ENCODE measurements at places on chromosomes 16 and 17. TPM values are rescaled to one million over a fixed set of nuclear protein-coding genes. Genes with fewer than 3 reads are reported as not detected.

DNA sequence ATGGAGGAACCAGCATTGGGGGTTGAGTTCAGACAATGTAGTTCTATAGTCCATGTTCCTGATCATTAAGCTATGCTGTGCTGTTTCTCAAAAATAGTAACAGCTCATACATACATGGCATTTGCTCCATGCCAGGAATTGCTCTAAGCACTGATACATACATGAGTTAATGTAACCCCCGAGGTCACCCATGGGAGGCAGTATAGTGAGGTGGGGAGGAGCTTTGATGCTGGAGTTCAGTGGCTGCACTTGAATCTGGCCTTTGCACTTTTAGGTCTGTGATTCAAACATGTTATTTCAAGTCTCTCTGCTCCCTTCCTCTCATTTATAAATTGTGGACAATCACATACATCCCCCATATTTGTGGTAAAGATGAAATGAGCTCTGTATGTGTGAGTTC, 223.1 kb upstream of the WSB1 start:
- DNase-seq, result no peak

MFAP4 gene
- under 0.01 TPM for total RNA-seq

DNA sequence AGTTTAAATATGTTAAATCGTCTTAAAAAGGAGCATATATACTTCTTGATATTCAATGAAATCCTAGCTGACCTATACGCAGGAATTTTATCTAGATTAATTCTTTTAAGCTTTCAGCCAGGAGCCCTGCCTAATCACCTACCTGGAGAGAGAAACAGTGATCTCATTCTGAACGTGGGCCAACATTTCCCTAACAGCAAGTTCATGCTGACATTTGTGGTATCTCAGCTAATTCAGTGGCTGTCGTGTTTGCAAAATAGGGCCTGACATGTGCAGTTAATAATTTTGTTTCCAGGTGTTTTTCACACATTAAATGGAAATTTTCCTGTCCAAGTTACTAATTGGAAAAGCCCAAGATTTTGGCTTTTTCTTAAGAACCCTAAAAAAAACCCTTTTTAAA, 17.4 kb downstream of the KRT24 start:
- no peak for DNase-seq

DNA sequence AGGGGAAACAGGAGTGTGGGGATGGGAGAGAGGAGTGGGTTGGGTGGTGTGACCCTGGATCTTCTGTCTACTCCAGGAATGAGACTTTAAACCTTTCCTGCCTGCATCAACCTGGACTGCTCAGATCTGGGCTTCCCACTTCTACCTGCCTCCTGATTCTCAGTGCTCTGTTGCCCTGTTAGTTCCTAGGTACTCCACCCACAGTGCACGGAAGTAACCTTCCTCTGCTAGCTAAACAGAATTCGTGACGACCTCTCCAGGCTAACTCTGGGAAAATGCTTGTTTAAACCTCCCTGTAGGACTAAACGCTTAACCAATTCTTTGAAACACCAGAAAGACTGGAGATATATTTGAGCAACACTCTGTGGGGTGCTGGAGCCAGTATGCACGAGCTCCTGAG, 83.4 kb upstream of the CLEC3A start:
- no peak for DNase-seq

DNA sequence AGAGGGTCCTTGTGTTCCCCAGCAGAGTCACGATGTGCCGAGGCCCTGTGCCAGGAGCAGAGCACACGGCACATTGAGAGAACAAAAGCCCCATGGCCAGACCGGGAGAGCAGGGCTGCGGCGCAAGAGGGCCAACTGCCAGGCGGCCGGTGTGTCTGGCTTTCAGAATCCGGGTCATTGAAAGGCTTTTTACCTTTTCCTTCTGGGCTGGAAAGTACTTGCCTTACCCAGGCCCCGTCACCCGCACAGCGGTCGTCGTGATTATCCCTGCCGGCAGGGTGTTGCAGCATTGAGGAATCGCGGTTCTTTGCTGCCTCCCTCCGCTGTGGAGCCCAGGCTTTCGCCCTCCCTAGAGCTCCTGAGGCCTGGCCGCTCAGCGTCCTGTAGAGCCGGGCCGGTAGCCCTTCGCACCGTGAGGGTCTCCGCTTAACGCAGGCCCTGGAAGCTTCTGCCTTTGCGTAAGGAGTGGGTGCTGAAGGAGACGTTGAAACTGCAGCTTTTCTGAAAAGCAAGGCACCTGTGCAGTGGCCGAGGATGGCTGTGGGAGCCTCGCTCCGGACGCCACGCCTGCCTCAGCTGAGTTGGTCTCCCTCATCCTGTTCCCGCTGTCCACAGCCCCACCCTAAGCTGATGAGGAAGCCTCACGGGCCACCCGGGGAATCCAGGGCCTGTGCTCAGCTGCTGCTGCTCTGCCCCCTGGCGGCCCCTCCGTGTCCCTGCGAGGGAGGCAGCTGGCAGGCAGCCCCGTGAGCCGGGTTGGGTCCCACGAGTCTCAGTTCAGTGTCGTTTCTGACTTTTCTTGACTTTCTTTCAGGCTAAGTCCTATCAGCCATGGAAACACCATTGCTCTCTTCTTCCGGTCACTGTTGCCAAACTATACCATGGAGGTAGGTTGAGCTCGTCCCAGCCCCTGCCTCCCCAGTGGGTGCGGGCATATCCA, 8.6 kb upstream of the MC1R start:
- peak; percentile 78 for DNase-seq

DNA sequence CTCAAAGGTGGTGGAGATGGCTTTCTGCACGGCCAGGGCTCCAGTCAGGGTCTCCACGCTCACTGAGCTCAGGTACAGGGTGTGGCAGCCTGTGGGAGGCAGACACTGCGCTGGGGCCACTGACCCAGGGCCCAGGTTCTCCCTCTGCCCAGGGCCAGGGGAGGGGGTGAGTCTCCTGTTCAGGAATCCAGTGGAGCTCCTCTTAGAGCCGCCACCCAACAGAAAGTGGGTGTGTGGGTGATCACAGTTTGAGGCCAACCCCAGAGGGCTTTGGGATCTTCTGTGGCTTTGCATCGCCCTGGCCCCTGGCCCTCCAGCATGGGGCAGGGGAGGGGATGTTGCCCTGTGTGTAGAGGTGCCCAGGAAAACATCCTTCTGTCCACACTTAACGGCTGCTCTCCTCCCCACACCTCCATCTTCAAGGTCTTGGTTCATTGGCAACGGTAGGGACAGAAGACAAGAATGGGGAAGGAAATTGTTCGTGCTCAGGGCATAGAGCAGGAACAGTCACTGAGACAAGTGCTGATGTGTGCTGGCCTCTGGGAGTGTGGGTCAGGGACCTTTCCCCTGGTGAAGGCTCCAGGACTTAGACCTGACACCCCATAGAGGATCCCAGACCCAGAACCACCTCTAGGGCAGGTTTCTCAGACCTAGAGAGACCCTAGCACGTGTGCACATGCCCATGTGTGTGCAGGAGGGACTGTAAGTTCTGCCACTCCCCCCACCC, 21.5 kb downstream of the TNS4 start:
- DNase-seq, result no peak

DNA sequence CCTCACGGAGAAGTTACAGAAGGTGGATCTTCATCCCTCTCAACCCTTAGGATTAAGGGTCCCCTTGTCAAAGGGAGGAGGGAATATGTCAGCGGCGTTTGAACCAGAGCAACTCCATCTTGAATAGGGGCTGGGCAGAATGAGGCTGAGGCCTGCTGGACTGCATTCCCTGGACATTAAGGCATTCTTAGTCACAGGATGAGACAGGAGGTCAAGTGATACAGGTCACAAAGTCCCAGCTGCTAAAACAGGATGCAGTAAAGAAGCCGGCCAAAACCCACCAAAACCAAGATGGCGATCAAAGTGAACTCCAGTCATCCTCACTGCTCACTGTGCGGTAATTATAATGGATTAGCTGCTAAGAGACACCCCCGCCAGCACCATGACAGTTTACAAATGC, 36.7 kb downstream of the RBFOX3 start:
- no peak for DNase-seq

DNA sequence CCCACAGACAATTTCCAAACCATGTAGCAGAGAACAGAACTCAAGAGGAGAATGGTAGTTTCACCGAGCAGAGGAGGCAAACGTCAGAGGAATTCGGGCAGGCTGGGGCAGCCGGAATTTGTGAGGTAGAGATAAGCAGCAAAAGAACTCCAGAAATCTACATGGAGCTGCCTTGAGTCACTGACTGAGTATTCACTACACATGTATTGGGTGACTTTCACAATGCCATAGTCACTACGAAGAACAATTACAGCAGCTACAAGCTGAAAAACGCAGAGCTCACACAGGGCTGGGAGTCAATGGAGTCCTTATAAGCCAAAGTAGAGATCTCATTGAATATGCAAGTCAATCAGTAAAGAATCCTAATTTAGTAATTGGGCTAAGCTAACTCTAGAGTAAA, 13.4 kb downstream of the CMC2 start:
- DNase-seq, result peak; percentile 31

NLRC3 gene
- total RNA-seq, result 2.6 TPM

SLC12A3 gene
- total RNA-seq, result not detected

- DNase-seq, result no peak
Measured at GRCh38 chr17:8025176-8025911, 13.5 kb upstream of the ALOX15B start.

- DNase-seq, result no peak
Measured at GRCh38 chr17:45793999-45794540, 9.9 kb downstream of the CRHR1 start.

TMEM186 gene
- 4.8 TPM for total RNA-seq

- no peak for DNase-seq
Measured at GRCh38 chr16:78624366-78624765, 524.9 kb downstream of the WWOX start.

- no peak for DNase-seq
Measured at GRCh38 chr16:74747716-74748615, 26.7 kb downstream of the FA2H start.

DNA sequence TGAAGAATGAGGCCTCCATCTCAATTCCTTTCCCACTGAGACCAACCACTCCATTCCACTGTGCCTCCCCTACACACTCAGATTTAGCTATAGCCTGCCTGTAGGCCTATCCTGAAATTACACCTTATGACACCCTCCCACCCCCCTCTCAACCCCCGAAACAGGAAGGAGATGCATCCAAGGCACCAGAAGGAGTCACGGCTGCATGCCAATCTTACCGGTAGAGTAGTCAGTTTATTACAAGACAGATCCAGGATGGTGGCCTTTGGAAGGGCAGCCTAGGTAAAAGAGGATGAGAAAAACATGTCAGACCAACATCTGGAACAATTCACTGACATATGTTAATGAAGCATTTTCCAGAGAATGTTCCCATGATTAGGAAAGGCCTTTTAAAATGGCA, 2.6 kb downstream of the LRRC59 start:
- DNase-seq, result no peak

- no peak for DNase-seq
Measured at GRCh38 chr17:72025113-72025512, 95.7 kb upstream of the SOX9 start.

- no peak for DNase-seq
Measured at GRCh38 chr16:53904533-53904932, 200.6 kb downstream of the FTO start.

NPIPA3 gene
- 0.40 TPM for total RNA-seq

CEP131 gene
- total RNA-seq, result 6.8 TPM

GPR179 gene
- not detected for total RNA-seq

C17orf113 gene
- total RNA-seq, result 0.20 TPM

DNA sequence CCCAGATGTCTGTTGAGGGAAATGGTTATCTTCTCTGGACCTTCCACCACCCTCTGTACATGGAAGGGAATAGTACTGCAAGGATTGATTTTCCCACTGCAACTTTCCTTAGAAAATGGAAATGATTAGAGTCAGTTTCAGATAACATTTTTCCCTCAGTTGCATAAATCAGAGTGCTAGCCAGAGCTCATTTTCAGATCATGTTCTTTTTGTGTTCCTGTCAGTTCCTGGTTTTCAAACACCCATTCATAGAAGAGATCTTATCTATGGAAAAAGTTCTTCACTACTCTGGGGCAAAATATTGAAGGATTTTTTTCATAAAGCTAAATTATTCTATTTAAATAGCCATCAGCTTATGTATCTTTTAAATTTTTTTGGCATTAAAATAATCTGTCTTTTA, 11.7 kb upstream of the COX10 start:
- peak; percentile 66 for DNase-seq

WWP2 gene
- 15.1 TPM for total RNA-seq

TEKT5 gene
- not detected for total RNA-seq

PITPNM3 gene
- 0.20 TPM for total RNA-seq

OR1F1 gene
- total RNA-seq, result not detected

DNA sequence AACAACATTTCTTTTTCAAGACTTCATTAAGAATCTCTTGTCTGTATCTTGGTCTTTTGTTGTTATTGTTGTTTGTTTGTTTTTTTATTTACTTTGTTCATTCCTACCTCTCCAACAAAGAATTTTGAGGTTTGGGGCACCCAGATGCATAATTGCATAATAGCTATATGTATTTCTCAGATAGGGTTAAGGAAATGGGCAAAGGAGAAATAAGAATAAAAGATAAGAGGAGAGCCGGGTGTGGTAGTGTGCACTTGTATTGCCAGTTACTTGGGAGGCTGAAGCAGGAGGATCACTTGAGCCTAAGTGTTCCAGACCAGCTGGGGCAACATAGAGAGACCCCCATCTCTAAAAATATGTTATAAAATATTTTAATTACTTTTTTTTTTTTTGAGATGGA, 30.5 kb downstream of the CDH1 start:
- DNase-seq, result no peak

DNA sequence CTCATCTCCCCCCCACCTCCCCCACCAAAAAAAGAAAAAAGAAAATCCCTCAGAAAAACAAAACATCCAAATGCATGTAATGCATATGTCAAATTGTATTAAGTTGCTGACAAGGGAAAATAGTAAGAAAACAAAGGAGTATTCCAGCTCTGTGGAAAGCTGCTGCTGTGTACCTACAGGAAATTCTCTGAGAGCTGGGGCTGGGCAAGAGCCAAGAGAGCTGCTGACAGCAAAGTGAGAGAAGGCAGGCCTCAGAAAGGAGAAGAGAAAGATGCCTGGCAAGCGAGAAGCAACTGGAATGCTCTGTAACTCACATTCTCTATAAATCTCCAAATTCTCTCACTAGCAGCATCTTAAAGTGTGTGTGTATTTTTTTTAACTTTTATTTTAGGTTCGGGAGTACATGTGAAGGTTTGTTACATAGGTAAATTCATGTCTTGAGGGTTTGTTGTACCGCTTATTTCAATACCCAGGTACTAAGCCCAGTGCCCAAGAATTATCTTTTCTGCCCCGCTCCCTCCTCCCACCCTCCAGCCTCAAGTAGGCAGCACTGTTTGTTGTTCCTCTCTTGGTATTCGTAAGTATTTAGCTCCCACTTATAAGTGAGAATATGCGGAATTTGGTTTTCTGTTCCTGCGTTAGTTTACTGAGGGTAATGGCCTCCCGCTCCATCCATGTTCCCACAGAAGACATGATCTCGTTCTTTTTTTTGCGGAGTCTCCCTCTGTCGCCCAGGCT, 24.4 kb downstream of the CNTROB start:
- peak; percentile 2 for DNase-seq

GRCh38 chr16:82197540-82198240, 27.7 kb upstream of the MPHOSPH6 start:
- DNase-seq, result no peak

- DNase-seq, result no peak
Measured at GRCh38 chr16:87212026-87212425, 105.2 kb downstream of the C16orf95 start.

Data from lung microvascular endothelial cell (primary cell).